NCI-H1105 treated with DMSO at 0.1 percent for 48 hours (cell line): ENCODE measurements at places on chromosomes 2 and 18.
A peak's percentile ranks its signal among the peaks of the same experiment; 100 is the strongest.

GRCh38 chr2:51722311-51722710, 690.4 kb upstream of the NRXN1 start:
- no peak for DNase-seq

- no peak for DNase-seq
Measured at GRCh38 chr2:140529706-140530105, 1601.1 kb downstream of the LRP1B start.

- DNase-seq = no peak
Measured at GRCh38 chr2:238376884-238377391, 49.8 kb upstream of the ASB1 start.

- DNase-seq = no peak
Measured at GRCh38 chr2:140462990-140463389, 1667.8 kb downstream of the LRP1B start.

- no peak for DNase-seq
Measured at GRCh38 chr2:105099153-105099552, 61.3 kb downstream of the MRPS9 start.

DNA sequence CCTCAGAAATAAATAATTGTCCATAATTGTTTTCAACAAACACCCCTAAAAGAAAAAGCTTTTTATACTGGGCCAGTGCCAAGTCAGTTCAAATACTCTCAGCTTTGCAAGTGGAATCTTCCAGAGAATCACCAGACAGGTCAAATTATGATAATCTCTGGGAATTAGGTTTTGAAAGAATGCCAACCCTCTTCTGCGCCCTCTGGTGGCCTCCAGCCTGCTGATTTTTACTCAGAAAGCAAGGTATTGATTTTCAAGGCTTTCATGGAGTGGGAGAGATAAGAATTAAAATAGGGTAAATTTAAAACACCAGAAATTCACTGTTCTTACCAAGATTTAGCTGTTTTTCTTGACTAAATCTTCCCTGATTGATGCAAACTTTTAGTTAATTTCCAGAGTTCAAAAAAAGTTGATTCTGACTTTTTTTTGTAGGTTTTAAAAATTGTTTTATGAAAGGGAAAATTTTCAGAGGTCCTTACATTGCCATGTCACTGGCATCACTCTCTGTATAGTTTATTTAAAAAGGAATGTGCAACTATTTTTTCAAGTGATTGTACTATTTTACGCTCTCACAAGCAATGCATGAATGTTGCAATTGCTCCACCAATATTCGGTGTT, 282.9 kb upstream of the TNP1 start:
- peak; percentile 15 for DNase-seq

DNA sequence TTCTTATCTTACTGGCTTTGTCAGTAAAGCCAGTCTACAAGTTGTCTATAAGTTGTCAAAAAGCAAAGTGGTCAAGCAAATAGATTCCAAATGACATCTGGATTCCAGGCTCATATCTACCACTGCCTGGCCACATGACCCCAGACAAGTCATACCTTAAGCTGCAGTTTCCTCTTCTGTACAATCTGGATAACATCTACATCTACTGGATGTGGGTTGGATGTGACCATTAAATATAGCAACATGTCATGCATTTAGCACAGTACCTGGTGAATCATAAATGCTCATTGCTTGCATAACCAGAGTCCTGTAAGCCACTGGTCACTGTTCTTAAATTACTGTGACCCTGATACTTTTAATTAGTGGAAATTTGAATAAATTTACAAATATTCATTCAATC, 16.8 kb downstream of the COBLL1 start:
- DNase-seq = no peak
